ENCODE measurements at places on chromosomes 11 and 22.

GRCh38 chr22:21074102-21074715, 28.5 kb downstream of the LRRC74B start:
- DNase-seq = no peak

- peak; percentile 66 for DNase-seq
These were observed 25.8 kb upstream of the P2RY2 start for GRCh38 chr11:73192272-73192671.

GRCh38 chr11:45233121-45233803, 52.9 kb downstream of the SYT13 start:
- peak; percentile 77 for DNase-seq

DNA sequence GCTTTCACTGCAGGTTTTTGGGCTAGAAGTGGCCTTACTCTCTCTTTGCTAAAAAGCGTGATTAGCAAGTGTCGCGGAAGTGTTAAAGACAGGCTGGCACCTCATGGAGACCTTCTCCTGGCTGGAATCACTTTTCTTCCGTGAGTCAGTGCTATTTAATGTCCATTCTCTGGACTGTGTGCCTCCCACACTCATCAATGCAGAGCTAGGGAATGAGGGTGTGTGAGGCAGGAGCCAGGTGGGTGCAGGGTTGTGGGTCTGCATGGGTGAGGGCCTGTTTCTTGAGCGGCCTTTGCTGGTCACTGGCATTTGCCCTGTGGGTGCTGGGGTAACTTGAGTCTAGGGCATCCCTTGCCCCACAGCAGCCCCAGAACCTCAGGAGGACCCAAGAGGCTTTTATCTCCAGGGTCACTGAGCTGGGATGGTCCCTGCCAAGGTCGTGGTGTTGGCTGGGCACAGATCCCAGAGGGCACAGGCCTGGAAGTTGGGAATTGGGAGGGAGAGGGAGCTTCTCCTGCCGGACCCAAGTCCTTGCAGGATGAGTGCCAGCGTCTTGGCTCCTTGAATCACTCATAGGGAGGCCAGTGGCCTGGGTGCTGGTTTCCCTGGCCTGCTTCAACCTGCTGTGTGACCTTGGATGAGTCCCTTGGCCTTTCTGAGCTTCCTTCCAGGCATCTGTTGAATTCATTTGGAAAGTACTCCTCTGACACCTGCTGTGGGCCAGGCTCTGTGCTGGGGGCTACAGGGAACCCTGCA, 30.0 kb downstream of the KIAA1671 start:
- no peak for DNase-seq

DNA sequence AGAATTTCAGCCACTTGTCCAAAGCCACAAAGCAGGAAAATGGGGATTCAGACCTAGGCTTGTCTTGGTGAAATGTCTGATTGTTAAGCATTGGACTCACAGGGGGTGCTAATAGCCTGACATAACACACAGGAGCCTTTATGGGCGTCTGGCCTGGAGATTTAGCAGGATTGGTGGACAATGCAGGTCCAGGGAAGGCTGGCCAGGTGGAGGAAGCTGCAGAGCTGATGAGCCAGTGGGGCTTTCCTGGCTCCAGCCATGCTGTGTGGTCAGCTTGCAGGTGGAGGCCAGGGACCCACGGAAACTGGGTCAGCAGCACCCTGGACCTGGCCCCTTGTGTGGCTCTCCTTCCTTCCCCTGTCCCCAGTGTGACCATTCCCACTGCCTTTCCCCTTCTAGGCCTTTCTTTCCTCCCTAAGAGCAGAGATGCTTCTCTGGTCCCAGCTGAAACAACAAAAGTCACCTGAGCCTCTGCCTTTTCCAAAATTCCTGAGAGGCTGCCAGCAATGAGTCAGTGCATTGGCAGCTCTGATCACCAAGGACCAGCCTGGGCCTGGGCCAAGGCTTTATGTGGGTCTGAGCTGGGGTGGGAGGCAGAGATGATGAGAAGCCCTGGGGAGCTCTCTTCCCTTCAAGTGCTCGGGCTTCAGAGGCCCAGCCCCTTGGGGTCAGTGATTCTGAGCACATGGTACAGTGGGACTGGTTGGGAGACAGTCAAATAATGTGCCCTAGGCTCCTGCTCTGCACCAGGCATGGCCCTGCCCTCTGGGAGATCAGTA, 85.2 kb downstream of the CCDC81 start:
- peak; percentile 61 for DNase-seq

DNA sequence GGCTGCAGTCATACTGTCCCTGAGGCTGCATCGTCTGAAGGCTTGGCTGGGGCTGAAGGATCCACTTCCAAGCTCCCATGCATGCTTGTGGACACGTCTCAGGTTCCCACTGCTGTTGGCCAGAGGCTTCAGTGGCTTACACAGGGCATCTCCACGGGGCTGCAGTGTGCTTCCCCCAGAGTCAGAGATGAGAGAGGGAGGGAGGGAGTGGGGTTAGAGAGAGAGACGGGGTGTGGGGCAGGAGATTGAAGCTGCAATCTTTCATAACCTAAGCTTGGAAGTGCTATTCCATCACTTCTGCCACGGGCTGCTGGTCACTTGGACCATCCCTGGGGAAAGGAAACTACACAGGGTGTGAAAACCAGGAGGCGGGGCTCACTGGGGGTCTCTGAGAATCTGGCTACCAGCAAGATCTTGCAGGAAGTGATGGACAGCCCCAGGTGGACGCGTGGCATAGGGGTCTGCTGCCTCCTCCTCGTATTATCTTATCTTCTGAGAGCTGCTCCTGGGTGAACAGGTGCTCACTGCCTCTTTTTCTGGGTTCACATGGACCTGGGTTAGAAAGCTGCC, 63.0 kb upstream of the MYEOV start:
- no peak for DNase-seq

GRCh38 chr11:25449091-25449490, 882.8 kb upstream of the ANO3 start:
- DNase-seq = no peak

- DNase-seq = no peak
These were observed 111.7 kb downstream of the ZNF280B start for GRCh38 chr22:22396741-22397291.

DNA sequence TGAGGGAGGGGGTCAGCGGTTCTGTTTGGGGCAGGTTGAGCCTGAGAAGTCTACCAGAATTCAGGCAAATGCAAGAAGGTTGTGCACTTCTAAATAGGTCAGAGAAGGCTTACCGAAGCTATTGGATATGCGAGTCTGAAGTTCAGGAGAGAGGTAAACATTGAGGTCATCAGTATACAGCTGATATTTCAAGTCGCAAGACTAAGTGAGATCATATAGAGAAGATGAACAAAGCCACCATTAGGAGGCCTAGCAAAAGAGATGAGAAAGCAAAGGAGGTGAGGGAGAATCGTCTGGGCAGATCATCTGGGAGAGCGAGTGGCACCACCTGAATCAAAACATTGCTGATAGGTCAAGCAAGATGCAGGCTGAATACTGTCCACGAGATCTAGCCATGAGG, 430.6 kb downstream of the BUD13 start:
- no peak for DNase-seq

All from HT-29 (cell line).